Mesendoderm (in vitro differentiated cells): ENCODE measurements at places on chromosomes 2 and 18.

GRCh38 chr2:176111846-176112374, 4.7 kb upstream of the HOXD10 start:
- no peak for DNase-seq

DNA sequence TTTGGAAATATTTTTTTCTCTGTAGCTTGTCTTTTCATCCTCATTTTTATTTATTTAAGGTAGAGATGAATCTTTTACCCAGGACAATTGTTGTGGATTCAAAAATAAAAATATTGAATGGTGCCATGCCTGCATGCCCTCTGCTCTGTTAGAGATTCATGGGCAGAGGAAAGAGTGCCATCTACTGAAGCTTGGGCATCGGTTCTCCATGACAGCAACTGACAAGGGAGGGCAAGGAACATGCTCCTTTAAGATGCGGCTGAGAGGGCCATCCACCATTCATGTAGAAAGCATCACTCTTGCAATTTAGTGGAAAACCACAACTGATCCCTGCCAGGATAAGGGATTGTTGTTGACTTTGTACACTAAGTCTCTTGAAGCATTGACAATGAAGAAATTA, 79.9 kb downstream of the PARD3B start:
- peak; percentile 13 for DNase-seq

- no peak for DNase-seq
These were observed 44.3 kb upstream of the ASB1 start for GRCh38 chr2:238382381-238382781.

- no peak for DNase-seq
These were observed 230.7 kb downstream of the TXNL1 start for GRCh38 chr18:56407646-56408180.

GRCh38 chr2:17298453-17298852, 219.8 kb downstream of the RAD51AP2 start:
- no peak for DNase-seq

DNA sequence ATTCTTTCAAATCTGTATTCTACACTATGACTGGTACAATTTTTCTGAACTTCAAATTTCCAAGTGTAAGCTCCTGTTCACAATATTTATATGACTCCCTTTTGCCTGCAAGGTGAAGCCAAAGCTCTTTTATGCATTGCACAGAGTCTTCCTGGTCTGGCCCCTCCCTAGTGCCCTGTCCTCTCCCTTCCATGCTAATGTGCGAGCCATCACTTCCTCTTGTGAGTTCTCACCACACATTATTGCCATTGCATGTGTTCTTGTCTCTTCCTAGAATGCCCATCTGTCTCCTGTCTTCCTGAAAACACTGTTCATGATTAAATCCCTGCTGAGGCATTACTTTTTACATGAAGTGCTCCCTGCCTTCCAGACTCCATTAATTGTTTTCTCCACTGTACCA, 169.9 kb downstream of the MC4R start:
- no peak for DNase-seq

DNA sequence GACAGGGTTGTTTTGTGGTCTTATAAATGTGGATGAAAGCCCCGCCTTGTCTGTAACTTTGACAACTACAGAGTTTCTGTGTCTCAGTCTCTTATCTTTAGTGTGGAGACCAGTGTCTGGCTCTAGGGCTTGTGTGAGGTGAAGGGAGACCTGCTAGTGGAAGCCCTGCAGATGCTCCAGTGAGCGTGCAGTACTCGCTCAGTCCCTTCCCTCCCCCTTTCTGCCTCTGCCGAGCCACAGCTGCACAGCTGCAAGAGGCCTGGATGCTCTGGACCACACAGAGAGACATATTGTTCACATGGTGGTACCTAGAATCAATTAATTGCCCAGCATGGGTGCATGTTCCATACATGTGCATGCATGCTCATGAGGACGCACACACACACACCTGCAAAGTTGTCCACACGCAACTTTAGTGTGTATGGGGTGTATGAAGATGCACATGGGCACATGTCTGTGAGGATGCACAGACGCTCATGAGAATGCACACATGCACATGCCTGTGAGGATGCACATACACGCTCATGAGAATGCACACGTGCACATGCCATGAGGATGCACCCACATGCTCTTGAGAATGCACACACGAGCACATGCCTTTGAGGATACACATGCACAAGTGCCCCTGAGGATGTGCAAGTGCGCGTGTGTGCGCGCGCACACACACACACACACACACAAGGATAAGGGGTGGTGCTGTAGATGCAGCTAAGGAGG, 282.1 kb upstream of the HS6ST1 start:
- no peak for DNase-seq

DNA sequence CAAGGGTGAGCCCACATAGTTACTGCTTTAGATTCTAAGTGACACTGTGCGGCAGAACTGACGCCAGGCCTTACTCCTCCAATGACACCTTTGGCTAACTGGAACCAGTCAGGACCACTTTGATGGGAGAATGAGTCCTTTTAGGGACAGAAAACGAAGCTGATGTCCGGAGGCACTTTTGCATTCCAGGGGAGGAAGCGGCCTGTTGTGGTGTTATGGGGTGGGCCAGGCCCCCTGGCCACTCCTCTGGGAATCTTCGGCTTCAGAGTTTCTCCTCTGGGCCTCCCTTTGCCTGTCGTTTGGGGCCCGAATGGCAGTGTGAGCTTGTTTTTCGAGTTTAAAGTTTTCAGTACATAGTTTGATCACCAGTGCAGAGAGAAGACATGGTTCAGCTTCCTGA, 65.9 kb downstream of the MBP start:
- DNase-seq: no peak

DNA sequence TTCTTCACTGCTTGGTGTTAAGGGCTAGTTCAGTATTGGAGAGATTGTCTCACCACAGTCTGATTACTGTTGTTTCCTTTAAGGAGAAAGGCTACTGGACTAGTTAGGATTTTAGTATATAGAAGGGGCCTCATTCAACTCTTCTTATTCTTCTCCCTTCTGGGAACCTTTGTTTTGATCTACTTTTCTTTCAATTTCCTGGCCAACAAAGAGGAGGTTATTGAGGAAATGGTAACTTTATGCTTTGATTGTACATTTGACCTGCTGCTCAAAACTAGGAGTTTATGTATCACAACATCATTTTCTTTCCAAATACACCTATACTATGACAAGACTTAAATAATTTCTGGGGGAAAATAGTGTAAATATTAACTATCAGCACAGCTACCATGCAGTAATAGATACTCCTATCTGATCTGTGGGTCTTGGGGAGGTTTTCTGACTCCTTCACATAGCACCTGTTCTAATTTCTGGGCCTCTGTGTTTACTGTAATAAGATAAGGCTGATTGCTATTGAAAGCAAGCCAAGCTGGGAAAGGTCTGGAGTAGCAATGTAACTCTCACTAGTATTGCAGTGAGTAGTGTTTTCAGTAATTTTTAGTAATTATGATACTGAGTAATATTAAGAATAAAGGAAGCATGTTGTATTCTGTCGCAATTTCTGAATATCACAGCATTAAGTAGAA, 395.3 kb downstream of the NUP35 start:
- no peak for DNase-seq

- DNase-seq: peak; percentile 81
These were observed 139.5 kb upstream of the NABP1 start for GRCh38 chr2:191538334-191538903.

DNA sequence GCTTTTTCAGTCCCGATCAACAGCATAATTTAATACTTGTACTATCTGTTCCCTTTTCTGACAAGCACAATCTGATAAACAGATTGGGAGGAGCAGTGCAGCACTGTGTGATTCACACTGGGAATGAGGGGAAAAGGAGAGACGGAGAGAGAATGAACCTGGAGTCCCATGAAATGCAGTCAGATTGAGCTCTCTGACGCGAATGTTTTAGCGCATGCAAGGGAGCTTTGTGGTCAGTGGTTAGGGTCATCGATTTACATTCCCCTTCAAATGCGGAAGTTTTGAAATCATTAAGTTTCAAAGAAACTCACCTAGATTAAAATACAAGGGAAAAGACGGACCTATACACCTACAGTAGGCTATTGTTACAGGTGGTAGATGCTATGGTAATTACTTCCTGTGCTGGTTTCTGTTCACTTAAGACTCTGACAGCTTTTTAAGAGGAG, 99.6 kb downstream of the KCTD1 start:
- no peak for DNase-seq
